Activated CD4-positive, alpha-beta T cell treated with anti-CD3 and anti-CD28 coated beads, Interleukin-2, amount 50 U/mL, for 4 hours (primary cell): ENCODE measurements at places on chromosomes 6 and 20.

DNA sequence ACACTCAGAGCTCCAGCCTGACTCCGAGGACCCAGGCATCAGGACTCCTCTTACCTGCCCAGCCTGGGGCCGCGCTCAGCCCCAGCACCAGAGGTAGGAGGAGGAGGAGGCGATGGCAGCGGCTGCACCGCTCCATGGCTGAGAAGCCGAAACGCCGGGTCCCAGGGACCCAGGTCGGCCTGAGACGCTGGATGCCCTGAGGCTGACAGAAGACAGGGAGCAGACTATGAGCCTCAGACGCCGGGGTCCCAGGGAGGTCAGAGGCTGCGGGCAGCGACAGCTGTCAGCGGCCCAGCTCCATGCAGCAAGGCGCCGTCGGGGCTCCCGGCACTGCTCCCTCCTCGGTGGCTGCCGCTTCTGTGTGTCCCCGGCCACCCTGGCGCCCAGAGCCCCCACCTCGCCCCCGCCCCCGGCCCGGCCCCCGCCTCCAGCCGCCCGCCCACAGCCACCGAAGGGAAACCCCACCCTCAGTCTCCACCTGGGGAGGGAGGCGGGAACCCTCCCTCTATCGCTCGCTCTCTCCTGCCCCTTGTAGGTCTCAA is at the start of gene COL11A2:
TSS of gene COL11A2 (minus strand) at position 363 of the 542 bp plus-strand sequence. CDS start at position 136, 227 bp downstream.
- DNase-seq: no peak

DNA sequence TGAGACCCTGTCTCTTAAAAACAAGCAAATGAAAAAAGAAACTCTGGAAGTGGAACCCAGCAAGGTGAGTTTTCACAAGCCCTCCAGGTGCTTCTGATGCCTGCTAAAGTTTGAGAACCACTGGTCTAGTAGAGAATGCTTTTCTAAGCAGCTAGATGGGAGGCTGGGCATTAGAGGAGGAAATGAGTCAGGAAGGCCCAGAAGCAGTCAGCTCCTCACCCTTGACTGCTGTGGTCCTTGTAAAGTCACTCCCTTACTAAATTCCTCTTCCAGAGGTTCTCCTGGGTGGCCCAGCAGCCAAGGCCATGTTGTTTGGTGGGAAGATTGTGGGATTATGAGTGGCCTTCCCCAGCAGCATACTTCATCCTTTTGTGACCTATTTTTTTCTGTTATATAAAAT is 52.0 kb upstream of the FYN start:
- DNase-seq: no peak

DNA sequence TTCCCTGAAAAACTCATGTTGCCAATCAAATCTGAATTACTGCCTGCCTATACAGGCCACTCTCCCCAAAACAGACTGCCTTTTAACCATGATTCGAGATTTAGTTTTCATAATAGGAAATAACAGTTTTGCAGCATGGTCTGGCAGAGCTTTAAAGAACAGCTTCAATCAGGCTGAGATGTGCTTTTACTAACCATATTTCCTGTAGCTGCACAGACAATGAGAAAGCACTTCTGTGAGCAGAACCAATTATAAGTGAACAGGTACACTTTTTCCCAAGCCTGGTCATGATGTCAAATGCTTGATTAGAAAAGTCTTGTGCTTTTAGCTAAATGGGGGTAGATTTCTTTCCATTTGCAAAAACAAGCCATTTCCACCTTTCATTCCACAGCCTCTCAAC is 108.2 kb downstream of the THEMIS start:
- no peak for DNase-seq

GRCh38 chr6:100774681-100775080 is 106.4 kb downstream of the ASCC3 start:
- no peak for DNase-seq

DNA sequence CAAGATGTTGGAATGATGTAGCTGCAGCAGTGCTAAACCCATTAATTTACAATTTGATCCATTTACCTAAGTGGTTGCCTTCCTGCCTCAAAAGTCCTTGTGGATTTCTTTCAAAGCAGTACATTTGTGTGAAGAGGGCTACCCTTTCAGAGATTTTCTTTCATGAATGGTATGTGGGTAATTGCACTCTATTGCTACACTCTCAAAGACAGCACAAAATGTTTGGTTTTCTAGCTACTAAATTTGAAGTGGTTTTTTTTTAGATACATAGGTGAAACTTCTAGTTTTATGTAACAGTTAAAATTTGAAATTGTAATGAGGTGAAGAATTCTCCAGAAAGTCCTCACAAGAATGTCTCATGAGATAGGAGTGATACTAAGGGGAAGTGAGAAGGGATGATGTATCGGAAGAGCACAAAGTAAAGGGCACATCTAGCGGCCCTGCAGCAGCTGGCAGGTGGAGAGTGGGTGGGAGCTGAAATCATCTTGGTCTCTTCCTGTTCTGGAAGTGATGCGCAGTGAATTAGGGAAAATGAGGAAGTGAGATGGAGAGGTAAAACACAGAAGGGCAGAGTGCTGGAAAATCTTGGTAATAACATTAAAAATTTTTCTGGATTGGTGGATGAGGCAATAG is 236.8 kb upstream of the MAN1A1 start:
- no peak for DNase-seq

DNA sequence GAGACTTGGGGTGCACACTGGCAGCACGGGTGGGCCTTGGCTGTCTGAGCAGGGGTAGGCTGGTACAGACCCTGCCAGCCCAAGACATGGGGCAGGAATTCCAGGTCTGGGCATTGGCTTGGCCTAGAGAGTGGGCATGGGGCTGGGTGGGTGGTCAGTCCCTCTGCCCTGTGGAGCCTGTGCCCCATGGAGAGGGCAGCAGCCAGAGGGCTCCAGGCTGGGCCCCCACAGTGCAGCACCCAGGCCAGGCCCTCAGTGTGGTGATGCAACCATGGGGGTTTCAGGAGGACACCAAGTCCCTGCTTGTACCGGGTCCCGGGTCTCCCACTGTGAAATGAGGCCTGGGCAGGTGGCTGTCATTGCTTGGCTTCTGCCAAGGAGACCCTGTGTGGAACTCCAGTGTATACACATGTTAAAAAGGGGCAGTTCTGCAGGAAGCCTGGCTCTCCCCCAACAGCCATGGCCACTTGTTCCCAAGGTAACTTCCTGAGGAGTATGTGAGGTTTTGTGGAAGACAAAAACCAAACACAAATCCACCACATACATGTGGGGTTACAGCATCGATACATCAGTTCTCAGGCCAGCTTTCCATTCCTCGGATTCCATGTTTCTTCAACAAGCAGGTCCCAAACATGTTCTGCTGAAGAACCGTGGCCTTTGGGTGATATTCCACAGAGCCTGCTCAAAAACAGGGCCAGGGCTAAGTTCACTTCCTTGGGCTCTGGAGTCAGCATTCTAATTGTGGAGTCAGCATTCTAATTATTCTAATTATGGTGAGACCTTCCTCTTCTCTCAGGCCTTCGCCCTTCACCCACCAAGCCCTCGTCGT is 77.3 kb downstream of the DACT2 start:
- DNase-seq: no peak

GRCh38 chr20:2768632-2769015 is 31.8 kb downstream of the CPXM1 start:
- DNase-seq: no peak

- DNase-seq: no peak
Observed at GRCh38 chr6:144365271-144365670, 80.1 kb downstream of the UTRN start.

GRCh38 chr6:37171201-37171969 is 1.4 kb downstream of the PIM1 start:
- no peak for DNase-seq

- no peak for DNase-seq
Observed at GRCh38 chr6:136250686-136251008, 536 bp upstream of the MTFR2 start.
